Cortex of kidney (tissue), 1 donor: ENCODE measurements at places on chromosomes 6 and 20.

DNA sequence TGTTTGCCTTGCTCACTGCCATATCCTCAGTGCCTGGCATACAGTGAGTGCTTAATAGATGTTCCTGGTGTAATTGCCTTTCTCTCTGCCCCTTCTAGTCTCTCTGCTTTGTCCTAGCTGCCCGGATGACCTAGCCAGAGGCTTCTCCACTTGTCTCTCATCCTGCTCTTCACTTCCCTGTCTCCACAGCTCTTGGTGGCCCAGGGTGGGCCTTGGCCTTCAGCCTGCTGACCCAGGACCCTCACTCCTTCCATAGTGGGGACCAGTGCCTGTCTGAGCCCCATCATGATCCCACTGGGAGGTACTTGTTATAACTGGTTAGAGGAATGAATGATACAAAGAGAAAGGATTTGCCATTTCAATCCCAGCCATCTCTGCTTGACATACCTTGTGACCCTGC is 49.2 kb upstream of the BLCAP start:
- DNase-seq, result no peak

DNA sequence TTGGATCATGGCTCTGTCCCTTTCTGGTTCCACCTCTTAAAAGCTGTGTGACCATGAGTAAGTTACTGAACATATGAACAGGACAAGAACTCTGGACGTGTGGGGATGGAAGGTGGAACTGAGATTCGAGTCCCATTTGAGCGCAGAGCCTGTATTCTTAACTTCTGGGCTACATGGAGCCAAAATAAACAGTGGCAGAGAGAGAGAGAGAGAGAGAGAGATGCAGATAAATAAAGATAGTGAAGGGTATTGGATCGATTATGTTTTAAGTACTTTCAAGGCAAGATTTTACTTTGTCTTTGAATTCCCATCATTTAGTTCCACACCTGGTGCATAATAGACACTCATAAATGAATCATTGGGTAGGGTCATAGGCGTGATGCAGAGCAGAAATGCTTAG is 39.7 kb downstream of the SLC35D3 start:
- DNase-seq, result no peak

GRCh38 chr6:122631571-122632249 is 21.5 kb downstream of the PKIB start:
- DNase-seq, result no peak

GRCh38 chr6:161166176-161166575 is 107.7 kb downstream of the AGPAT4 start:
- no peak for DNase-seq

GRCh38 chr6:32854376-32855178 is 585 bp downstream of the PSMB9 start:
- no peak for DNase-seq

DNA sequence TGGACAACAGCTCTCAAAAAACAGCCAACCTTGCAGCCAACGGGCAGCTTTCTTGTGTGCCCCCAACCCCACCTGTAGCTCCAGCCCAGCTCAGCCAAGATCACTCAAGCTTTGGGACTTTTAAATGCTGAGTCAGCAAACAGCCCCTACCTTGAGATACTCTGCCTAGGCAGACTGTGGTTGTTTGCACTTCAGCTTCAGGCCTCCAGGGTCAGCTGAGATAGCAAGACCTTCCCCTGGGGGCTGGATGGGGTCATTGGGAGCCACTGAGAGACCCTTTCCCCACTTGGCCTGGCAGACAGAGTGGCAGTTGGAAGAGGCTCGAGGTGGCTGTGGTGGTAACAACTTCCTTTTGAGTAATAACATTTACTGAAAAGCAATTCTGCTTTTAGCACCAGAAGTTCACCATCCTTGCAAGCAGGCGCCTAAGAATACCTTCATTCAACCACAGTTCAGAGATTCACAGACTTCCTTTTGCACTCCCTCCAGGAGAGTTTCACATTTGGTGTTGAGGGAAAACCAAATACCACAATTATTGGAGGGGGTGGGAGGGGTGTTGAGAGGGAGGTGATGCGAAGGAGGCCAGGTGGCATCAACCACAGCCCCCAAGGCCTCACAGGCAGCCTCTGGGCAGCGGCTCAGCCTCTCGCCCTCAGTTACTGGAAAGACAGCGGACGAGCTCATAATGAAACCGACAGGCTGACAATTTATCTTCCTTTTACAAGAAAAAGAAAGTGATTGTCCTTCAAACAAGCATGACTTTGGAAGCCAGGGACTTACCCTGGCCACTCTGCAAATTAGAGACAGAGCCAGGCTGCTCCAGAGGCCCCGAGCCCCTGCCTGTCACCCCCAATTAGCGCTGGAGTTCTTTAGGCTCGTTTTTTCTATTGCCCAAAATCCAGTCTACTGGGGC is 148.1 kb downstream of the CEBPB start:
- DNase-seq, result no peak

DNA sequence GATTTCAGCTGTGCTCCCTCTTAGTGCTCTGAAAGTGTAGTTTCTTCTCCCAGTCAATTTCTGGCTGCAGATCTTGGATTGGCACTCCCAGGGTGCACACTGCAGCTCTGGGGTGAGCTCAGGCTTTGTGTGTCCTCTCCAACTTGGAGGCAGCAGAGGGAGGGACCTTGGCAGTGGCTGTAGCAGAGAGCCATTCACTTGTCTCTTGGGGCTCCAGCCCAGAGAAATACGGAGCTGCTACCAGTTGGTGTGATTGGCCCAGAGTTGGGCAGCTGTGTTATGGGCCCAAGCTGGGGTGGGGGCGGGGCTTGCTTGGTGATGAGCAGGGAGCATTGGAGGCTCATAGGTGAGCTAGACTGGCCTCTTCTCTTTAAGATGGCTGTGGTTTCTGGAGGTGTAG is 65.9 kb downstream of the KLHL32 start:
- DNase-seq, result no peak

GRCh38 chr6:12937971-12938370 is 221.4 kb downstream of the PHACTR1 start:
- no peak for DNase-seq

- DNase-seq, result no peak
Measured at GRCh38 chr20:35465976-35466375, 10.6 kb downstream of the CEP250 start.

DNA sequence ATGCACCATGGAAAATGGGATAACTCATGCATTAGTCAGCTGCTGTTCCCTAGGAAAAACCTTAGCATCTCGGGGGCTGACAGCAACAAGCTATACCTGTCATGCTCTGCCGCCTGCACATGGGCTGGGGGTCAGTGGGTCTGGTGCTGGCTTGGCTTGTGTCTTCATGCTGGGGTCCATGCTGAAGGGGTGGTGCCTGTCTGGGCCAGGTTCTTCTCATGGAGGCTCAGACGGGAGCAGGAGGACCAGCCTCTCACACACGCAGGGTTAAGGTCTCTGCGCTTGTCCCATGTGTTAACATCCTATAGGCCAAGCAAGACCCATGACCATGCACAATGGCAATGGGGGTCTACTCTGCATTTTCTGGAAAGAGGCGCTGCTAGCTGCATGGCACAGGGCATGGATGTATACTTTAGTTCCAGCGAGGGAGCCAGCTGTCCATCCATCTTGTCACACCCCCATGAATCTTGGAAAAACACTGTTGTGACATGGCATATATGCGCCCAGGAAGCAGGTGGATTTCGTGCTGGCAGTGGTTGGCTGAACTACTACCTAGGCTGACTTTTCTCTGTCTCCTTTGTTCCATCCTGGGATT is 24.6 kb upstream of the CST3 start:
- DNase-seq, result no peak

DNA sequence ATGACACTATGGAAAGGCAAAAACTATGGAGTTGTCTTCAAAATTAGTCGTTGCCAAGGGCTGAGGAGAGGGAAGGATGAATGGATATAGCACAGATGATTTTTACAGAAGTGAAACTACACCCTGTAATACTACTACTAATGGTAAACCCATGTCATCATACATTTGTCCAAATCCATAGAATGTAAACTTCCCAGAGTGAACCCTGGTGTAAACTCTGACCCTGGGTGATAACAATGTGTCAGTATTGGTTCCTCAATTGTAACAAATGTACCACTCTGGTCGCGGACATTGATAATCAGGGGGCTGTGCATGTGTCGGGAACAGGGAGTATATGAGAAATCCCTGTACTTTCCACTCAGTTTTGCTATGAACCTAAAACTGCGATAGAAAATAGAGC is 72.2 kb downstream of the CNBD2 start:
- DNase-seq, result no peak

GRCh38 chr6:157162766-157163433 is 160.4 kb downstream of the TMEM242 start:
- no peak for DNase-seq

- no peak for DNase-seq
Measured at GRCh38 chr6:148419430-148419829, 76.8 kb downstream of the SASH1 start.

GRCh38 chr6:14518515-14519217 is 401.1 kb downstream of the CD83 start:
- DNase-seq, result no peak

GRCh38 chr20:47672886-47673670 is 112.2 kb downstream of the SULF2 start:
- DNase-seq, result no peak

- no peak for DNase-seq
Measured at GRCh38 chr6:134938896-134939295, 11.0 kb downstream of the ALDH8A1 start.

DNA sequence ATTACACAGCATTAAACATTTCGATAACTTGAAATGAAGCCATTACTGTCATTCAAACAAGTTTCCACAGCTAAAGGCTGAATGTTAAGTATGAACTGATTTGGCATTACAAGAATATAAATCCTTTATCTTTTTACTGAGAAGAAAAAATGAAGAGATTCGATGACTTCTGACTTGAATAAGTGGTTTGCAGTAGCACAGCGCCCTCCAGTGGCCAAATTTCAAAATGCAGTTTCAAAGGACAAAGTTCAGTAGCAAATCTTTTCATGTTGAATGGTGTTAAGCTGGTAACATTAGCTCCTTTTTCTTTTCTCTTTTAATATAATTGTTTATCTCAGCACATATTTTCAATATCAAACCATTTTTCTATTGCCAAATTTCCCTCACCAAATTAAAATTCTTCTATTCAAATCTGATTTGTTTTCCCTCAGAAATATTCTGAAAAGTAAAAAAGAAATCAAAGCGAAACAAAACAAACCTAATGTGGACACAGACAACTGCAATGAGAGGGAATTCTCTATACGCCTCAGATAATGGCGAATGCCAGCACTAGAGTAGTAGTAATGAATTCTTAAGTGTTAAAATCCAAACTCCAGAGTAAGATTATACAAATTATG is 145.7 kb downstream of the BTBD9 start:
- no peak for DNase-seq

GRCh38 chr6:142827369-142827768 is 117.6 kb downstream of the HIVEP2 start:
- DNase-seq, result no peak

DNA sequence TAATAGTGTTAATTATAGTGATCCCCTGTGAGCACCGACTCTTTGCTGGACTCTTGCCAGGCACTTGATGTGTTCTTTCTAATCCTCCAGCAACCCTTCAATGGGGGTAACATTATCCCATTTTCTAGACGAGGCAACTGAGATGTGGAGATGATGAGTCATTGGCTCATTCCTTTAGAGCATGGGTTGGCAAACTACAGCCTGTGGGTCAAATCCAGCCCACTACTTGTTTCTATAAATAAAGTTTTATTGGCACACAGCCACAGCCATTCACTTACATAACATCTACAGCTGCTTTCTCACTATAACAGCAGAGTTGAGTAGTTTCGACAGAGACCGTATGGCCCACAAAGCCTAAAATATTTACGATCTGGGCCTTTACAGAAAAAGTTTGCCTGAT is 249.5 kb upstream of the KCNG1 start:
- no peak for DNase-seq

GRCh38 chr6:5670381-5670780 is 336.3 kb downstream of the NRN1 start:
- no peak for DNase-seq

DNA sequence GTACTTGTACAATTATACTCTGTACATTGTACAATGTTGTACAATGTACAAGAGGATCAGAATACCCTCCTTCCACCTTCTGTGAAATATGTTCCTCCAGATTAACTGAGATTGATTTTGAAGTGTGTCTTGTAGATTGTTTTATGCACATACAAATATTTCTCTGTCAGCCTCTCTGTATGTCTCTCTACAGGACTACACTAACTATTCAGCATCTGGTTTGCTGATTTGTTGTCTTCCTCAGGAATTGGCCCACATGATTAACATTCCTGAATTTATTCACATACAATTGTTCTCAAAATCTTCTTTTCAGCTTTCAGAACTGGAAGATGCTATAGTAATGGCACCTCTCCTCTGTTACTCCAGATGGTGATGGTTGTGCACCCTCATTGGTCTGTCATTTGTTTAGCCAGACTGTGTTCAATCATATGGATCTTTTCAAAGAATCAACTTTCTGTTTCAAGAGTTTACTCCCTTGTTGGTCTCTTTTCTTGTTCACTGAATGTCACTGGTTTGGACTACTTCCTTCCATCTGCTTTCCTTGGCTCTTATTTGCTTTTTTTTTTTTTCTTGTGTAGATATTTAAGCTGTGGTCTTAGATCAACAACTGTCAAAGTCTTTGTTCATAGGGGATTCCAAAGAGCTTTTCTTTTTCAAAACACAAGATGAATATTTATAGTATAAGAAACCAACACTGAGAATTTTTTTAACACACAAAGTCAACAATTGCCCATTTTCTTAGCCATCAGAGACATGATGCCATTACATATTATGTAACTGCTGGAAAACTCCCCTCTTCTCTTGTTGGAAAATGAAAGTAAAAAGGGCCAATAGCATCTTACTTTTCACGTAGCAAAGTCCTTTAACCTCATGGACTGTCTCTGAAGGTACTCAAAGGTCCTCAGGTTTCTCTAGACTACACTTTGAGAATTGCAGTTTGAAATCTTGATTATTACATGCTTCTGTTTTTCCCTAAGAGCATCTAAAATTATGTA is 67.9 kb downstream of the LPA start:
- DNase-seq, result no peak

GRCh38 chr6:89140347-89141156 is 5.3 kb upstream of the PM20D2 start:
- DNase-seq, result no peak
